Activated naive CD8-positive, alpha-beta T cell treated with anti-CD3 and anti-CD28 coated beads for 36 hours (primary cell): ENCODE measurements at places on chromosomes 1 and 21.

DNA sequence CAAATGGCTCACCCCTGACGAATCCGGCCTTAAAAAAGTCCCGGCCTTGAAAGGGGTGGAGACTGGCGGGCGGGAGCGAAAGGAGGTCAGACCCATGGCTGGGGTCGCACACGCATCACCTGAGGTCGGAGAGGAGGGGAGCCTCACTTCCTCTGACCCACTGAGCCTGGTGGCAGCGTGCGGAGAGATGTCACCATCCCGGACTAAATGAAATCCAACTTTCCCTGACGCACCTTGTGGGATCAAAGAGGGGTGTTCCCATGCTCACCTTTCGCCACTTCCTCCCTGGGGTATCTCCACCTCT, 709 bp upstream of the SLC41A1 start:
- no peak for DNase-seq

DNA sequence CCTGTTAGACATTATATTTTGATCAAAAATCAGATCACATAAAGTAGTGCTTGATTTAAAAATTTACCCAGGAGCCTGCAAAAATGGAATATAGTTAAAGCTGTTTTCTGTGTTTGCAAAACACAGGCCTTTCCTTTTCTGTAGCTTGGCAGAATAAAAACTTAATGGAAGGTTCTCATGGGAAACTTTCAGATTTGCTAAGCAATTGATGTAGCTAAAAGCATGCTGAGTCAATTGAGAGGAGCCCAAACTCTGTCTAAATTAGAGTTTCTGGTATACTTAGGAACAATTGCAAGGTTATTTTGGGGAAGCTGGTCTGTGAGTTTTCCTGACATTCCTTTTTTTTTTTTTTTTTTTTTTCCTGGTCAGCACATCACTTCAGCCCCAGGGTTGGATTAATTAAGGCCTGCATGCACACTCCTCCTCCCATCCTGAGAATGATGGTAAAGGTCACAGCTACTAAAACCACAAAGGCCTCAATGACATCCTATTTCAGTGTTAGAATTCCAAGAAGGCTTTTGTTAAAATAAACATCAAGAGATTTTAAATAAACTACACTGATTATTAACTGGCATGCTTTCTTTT, 608.7 kb downstream of the PLPP3 start:
- no peak for DNase-seq

DNA sequence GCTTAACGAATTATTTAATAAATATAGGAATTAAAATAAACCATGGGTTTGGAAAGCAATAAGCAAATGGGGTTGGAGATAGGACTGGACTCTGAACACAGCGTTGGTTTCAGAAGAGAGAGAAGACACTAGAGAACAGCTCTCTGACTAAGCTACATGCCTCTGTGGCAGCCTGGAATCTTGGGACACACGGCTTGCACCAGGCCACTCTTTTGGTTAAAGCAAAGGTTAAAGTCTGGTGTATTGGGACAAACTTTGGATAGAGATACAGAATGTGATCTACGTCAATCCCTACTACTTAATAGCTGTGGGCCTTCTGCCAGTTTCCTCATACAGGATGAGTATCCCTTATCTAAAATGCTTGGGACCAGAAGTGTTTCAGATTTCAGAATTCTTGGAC, 49.7 kb upstream of the HSD17B7 start:
- no peak for DNase-seq

- DNase-seq = no peak
Measured at GRCh38 chr1:60924964-60925798, 157.2 kb upstream of the NFIA start.

- no peak for DNase-seq
Measured at GRCh38 chr1:200334661-200335256, 75.1 kb downstream of the ZNF281 start.

- DNase-seq = no peak
Measured at GRCh38 chr1:180609643-180610555, 21.9 kb upstream of the XPR1 start.

DNA sequence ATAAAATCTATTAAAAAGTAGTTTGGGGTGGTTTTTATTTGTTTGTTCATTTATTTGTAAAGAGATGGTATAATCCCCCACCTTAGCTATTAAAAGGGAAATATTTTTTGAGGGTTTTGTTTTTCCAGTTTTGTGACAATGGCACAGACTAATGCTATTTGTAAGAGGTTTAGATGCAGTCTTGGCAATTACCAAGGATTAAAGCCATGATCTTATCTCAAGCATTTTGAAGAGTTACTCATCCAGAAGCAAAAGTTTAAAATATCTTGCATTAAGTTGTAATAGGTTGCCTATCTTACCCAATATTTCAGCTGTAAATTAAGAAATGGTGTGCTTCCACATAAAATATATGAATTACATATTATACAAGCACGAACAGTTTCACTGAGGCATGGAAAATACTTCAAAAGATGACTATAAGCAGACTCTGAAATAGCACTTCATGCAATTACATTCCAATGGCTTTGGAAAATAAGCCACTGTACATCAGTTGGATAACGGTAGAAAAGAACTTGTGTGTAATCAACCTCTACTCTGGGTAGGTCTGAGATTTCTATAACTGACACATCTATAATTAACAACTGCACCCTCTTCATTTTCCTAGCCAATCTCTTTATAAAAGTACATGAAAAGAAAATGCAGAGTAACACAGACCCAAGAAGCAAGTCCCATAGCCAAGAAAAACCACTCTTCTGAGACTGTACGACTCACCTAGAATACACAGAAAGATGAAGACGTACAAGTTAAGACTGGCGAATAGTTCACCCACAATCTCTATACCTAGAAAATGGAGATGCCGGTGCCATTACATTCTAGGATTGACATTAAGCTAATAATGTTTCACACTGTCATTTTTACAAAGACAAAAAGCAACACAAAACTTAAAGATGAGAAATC, 95.2 kb downstream of the PTPN14 start:
- DNase-seq = no peak

- DNase-seq = no peak
Measured at GRCh38 chr1:1286313-1287261, 6.4 kb downstream of the SCNN1D start.

DNA sequence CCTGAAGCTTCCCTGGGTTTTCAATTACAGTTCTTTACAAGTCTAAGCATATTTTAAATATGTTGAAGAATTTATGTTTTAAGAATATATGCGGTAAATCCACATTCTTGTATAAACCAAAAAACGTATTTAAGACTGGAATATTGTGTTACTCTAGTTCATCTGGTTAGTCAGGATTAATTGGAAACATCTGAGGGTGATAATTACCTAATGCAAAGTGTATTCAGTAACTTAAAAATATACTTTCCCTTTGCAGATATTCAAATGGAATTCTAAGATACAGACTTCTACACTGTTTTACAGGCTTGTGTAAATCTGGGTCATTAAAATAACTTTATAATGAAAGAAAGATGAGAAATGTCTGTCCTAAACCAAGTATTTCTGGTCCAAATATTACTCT, 302.0 kb downstream of the VAV3 start:
- no peak for DNase-seq

DNA sequence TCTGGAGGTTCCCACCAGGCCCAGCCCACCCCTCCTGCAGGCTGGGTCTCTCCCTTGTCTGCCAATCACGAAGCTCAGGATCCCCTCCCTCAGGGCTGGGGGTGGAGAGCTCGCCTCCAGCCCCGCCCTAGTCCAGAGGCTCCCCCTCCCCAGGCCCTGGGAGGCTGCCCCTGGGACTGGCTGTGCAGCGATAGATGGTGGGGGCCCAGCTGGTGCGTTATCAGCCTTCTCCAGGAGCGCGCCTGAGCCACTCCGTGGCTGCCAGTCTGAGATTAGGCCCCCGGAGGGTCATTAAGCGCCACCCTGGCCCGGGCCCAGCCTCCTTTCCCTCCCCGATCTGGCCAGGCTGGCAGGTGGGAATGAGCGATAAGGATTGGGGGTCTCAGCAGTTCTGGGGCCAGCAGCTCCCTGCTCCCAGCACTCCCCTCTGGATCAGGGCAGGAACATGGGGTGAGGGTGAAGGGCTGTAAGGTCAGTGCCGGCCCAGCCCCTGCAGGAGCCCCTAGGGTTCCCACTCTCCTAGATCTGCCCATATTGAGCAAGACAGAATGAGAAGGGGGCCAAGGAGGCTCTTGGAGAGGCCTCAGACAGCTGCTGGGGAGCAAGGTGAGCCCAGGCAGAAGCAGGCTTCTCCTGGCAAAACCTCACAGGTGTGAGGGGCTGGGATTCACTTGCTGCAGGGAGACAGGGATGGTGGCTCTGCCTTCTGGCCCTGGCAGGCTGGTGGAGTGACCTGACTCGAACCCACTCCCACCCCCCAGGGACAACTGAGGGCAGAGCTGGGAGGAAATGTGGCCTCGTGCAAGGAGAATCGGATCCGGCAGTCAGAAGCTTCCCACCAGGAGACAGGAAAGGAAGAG, 8.5 kb downstream of the PDZK1IP1 start:
- DNase-seq = no peak

DNA sequence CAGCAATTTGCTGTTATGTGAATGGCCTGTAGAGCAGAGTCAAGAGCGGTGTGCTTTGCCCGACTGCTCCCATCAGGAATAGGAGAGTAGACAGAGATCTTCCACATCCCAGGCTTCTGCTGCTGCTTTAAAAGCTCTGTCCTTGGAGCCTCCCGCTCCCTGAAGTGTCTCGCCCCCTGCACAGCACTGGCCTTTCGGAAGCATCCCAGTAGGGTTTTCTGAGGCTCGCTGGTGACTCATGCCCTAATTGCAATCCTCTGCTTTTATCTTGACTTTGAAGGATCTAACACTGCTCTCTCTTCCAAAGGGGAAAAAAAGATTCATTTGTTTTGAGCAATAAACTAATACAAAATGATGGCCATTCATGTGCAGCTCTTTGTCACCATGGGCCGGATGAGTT, 13.3 kb upstream of the CD101 start:
- no peak for DNase-seq

- no peak for DNase-seq
Measured at GRCh38 chr1:229531326-229531725, 23.2 kb upstream of the NUP133 start.

DNA sequence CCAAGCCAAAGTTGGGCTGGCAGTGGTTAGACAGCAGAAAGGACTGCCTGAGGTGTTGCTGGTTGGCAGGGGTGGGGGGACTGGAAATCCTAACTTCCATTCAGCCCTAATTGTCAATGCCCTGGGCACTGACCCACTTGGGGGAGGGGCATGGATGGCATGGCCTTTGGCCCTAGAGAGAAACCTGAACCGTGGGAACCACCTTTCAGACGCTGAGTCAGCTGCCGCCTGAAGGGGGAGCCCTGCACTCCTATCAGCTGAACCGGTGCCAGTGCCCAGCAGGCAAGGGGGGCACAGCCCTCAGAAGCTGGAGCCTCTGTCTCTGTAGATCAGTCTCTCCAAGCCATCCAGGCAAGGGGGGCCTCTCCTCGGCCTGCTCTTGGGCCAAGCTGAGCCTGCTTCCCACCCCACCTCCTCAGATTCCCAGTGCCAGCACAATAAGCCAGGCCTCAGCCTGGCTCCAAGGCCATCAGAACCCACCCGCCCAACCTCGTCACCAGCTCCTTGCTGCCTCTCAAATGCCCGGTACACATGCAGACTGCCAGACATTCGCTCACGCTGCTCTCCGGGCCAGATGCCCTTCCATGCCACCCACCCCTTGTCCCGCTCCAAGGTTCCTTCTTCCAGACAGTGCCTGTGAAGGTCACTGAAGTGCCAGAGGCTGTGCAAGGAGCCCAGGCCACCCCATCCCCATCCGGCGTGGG, 11.6 kb downstream of the TINAGL1 start:
- DNase-seq = peak; percentile 52

DNA sequence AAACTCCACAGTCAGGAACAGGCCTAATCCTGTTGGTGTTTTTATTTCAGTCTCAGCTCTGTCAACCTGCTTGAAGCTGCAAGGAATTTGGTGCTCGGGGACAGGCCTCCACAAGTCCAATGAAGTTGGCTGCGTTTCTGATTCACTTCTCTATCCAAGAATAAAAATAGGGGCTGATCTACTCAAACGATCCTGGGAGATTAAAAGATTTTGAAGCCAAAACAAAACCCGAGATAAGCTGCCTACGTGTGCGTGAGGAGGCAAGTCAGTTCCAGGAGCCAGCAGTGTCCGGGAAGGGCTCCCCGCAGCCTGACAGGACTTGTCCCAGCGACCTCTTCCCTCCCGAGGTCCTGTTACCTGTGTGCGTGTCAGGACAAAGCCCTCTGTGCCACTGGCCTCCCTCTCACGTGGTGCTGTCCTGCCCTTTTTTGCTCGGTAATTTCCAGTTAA, 98.0 kb downstream of the ETS2 start:
- DNase-seq = no peak

DNA sequence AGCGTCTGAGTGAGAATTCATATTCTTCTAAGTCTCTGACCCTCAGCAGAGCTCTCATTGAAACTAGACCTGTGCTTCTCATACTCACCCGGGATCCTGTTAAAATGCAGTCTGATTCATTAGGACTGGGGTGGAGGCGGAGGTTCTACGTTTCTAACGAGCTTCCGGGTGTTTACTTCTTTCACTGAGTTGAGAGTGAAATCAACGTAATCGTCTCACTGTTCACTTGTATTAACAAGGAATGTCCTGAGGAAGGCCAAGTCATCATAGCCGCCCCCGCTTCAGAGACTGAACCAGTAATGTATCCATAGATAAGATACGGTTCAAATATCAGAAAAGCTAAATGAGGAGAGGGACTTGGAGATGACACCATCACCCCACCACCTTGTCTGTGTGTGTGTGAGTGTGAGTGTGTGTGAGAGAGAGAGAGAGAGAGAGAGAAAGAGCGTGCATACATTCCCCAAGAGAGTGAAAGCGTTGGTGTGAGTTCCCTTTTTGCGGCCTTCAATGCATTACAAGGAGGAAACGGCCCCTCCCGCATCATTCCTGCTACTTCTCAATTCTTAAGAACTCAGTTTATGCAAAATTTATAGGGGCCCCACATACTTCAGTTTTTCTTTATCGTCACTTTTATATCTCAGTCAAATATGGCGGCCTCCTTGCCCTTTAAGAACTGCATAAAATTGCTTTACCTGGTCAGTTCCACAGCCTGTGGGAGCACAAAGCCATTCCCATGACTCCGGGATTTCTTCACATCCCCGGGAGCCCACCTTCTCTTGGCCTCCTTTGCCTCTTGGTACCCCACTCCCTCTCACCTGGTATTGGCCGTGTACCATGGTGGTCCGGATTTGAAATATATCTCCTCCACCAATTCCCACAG, 19.8 kb downstream of the KMO start:
- DNase-seq = peak; percentile 21

- DNase-seq = no peak
Measured at GRCh38 chr1:207691841-207692240, 46.9 kb downstream of the CR1L start.

DNA sequence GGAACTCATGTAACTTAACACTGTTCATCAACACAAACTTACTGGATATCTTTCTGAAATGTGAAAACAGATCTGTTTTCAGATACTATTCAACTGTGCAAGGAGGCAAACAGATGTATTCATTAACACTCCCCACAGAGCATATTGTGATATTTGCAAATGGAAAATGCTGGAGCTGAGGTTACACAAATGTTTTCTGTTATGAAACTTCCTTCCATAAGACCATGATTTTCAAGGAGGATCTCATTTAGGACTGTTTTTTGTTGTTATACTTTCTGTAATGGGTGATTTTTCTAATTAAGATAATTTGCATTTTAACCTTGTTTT, 56.1 kb downstream of the GABPA start:
- no peak for DNase-seq
